ENCODE measurements at places on chromosomes 4 and X.

GRCh38 chr4:20618731-20619130 lies 81.5 kb upstream of the PACRGL start:
- no peak for DNase-seq

- no peak for DNase-seq
Observed at GRCh38 chr4:113781439-113782040, 20.0 kb upstream of the CAMK2D start.

- DNase-seq = no peak
Observed at GRCh38 chrX:100944601-100945000, 15.9 kb upstream of the XKRX start.

DNA sequence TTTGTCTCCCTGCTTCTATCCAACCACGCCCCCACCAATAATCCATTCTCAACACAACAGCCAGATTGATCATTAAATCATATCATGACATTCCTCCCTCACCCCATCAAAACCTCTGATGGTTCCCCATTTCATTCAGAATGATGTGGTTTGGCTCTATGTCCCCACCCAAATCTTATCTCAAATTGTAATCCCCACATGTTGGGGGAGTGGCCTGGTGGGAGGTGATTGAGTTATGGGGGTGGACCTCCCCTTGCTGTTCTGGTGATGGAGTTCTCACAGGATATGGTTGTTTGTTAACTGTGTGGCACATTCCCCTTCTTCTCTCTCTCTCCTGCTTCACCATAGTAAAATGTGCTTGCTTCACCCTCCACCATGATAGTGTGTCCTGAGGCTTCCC lies 23.3 kb downstream of the TRMT2B start:
- no peak for DNase-seq
